ENCODE measurements at places on chromosomes 11 and 22. TPM values are rescaled to one million over a fixed set of nuclear protein-coding genes. Genes with fewer than 3 reads are reported as not detected.
A peak's percentile ranks its signal among the peaks of the same experiment; 100 is the strongest.

- H3K36me3 ChIP-seq, result no peaks in the 10 kb centered on the region
- H3K27me3 ChIP-seq, result no peaks in the 10 kb centered on the region
- H3K27ac ChIP-seq, result no peak overlapping the region
- peaks cover 18% of the 10 kb centered on the region for H3K4me1 ChIP-seq
- H3K4me3 ChIP-seq, result no peak overlapping the region
Observed at GRCh38 chr11:61059260-61059752, 43.0 kb upstream of the CD5 start.

DNA sequence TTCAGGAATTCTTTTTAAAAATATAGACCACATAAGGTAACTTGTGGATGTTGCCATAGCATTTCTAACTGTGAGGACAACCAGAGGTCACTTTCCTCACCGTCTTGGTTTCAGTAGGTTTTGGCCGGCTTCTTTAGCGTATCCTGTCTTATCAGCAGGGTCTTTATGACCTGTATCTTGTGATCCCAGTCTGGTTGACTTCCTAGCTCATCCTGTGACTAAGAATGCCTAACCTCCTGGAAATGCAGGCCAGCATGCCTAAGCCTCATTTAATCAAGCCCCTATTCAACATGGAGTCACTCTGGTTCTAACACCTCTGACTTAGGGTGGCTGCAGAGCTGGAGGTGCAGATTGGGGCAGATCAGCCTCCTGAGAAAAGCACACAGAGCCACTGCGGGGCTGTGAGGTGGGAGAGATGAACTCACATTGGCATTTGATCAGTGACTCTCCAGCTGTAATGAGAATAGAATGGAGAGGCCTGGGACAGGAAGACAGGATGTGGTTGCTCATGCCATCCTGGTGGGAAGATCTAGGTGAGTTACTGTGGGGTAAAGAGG, 41.1 kb upstream of the TOP3B start:
- no peak overlapping the region for H3K4me3 ChIP-seq
- no peaks in the 10 kb centered on the region for H3K4me1 ChIP-seq
- no peak overlapping the region for H3K27ac ChIP-seq
- no peaks in the 10 kb centered on the region for H3K36me3 ChIP-seq
- no peak for DNase-seq

GRCh38 chr11:95248666-95249467, 17.9 kb upstream of the SESN3 start:
- DNase-seq, result no peak
- no peaks in the 10 kb centered on the region for H3K27me3 ChIP-seq
- no peaks in the 10 kb centered on the region for H3K36me3 ChIP-seq
- H3K27ac ChIP-seq, result no peak overlapping the region

The DRICH1 gene
- not detected for total RNA-seq

DNA sequence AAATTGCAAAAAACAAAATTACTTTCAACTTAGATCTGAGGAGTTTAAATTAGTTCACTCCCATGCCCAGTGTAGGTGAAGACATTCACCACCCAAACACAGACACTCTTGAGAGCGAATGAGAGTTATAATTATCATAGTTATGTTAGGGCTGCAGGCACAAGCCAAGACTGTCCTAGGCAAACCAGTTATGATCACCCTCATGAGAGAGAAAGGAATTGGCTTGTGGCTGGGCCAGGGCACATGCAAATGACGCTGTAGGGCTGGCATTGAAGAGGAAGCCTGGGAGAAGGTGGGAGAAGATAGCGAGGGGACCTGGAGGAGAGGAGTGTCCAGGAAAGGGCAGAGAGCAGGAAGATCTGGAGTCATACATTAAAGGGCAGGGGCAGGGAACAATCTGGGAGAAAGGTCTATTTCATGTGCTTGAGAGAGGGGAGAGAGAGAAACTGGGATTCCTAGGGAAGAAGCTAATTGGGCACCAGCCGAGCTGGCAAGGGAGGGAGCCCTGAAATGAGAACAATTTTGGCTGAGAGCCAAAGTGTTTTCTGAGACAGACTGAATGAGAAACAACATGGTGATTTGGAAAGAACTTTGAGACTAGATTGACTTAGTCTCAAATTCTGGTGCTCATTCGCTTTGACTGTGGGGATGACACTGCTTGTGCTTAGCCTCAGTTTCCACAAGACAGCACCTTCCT, 279.9 kb downstream of the KIRREL3 start:
- no peak overlapping the region for H3K27ac ChIP-seq
- no peaks in the 10 kb centered on the region for H3K27me3 ChIP-seq
- H3K4me3 ChIP-seq, result no peak overlapping the region
- H3K36me3 ChIP-seq, result no peaks in the 10 kb centered on the region
- DNase-seq, result no peak
- H3K4me1 ChIP-seq, result no peaks in the 10 kb centered on the region

DNA sequence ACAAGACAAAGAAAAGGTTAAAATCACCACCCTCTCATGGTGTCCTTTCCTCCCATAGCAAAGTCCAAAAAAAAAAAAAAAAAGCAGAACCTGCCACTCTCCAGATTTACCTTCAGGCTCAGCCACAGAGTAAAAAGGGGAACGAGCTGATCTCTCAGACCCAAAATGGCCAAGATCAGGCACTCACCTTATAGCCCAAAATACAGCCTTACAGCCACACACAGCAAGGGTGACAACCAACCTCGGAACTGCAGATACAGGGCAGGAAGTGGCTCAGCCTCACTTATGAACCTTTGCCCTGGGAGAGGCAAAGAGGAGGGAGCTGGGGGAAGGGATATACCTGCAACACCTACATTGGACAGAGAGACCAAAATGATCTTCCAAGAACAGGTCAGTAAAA, 4.5 kb downstream of the FHIP1B start:
- no peaks in the 10 kb centered on the region for H3K36me3 ChIP-seq
- DNase-seq, result no peak
- H3K27ac ChIP-seq, result no peak overlapping the region
- peaks cover 39% of the 10 kb centered on the region for H3K4me1 ChIP-seq
- no peak overlapping the region for H3K4me3 ChIP-seq
- H3K27me3 ChIP-seq, result no peaks in the 10 kb centered on the region

DNA sequence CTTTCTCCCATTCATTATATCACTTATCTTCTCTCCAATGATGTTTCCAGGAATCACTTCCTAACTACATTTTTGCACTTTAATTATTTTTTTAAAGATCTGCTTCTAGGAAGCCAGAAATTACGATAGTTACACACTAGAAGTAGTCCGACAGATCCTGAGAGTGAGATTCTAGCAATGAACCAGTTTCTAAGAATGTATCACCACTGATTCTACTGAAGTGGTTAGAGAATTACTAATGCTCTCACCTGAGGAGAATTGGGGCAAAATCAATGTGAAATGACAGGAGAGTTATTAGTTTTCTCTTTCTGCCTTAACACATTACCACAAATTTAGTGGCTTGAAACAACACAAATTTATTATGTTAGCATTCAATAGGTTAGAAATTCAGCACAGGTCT, 241.2 kb downstream of the CASP12 start:
- no peaks in the 10 kb centered on the region for H3K36me3 ChIP-seq
- no peak overlapping the region for H3K27ac ChIP-seq
- DNase-seq, result no peak
- H3K27me3 ChIP-seq, result no peaks in the 10 kb centered on the region

GRCh38 chr11:74141241-74141695, 29.5 kb downstream of the C2CD3 start:
- no peak for DNase-seq
- no peak overlapping the region for H3K27ac ChIP-seq

DNA sequence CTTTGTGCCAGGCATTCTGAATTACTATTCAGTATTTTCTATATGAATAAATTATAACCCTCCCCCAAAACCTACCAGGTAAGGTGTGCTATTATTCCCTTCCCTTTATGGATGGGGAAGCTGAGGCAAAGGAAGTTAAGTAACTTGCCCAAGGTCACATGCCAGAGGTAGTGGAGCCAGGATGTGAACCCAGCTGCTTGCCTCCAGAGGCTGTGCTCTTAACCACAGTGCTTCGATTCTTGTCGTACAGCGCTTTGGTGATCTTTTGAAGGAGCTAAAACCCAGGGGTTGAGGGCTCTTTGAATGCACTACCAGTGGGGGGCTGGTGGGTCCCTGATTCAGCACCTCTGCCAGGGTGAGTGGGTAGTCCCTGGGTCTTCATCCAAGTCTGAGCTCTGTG, 18.8 kb downstream of the MCM5 start:
- H3K4me3 ChIP-seq, result no peak overlapping the region
- no peak overlapping the region for H3K27ac ChIP-seq
- H3K27me3 ChIP-seq, result no peaks in the 10 kb centered on the region
- no peak for DNase-seq
- no peaks in the 10 kb centered on the region for H3K4me1 ChIP-seq

The NEFH gene
- 0.12 TPM for total RNA-seq

GRCh38 chr22:29139965-29140782, 65.5 kb upstream of the EMID1 start:
- no peaks in the 10 kb centered on the region for H3K4me1 ChIP-seq
- no peak for DNase-seq
- no peak overlapping the region for H3K27ac ChIP-seq
- peaks cover 59% of the 10 kb centered on the region for H3K36me3 ChIP-seq
- no peaks in the 10 kb centered on the region for H3K27me3 ChIP-seq
- no peak overlapping the region for H3K4me3 ChIP-seq

- no peak overlapping the region for H3K27ac ChIP-seq
- H3K4me3 ChIP-seq, result no peak overlapping the region
- DNase-seq, result no peak
- H3K36me3 ChIP-seq, result peaks cover 74% of the 10 kb centered on the region
- H3K4me1 ChIP-seq, result peaks cover 6% of the 10 kb centered on the region
Observed at GRCh38 chr22:26541167-26541819, 29.0 kb upstream of the TFIP11 start.

DNA sequence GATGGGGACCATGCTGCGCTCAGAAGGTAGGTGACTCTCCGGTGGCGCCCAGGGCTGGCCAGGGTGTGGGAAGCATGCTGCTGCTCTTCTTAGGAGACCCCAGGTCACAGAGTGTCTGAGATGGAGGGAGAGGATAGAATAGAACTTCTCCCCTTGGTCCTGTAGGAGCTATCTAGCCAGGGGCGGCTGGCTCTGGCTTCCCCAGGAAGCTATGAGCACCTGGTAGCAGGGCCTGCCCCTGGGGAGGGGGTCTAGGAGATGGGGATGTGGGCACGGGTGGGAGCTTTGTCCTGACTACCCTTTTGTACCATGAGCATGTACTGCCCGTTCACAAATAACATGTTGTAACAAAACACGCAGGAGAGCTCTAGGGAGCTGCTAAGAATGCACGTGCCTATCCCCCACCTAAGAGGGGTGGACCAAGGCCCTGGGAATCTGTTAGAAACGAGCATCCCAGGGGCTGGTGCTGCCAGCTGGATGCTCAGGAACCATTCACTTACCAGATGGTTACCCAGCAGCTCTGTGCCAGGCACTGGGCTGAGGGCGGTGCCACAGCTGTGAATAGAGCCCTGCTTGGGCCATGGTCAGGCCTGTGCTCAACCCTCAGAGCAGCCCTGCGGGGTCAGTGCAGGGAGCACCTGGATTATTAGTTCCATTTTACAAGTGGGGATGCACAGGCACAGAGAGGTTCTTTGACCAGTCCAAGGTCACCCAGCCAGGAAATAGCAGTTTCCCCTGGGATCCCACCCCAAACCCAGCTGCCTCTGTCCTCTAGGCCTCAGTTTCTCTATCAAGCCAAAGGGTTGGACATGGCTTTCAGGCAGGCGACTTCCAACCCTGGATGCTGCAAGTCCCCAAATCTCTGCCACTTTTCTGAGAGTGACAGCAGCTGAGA, 2.2 kb downstream of the SLC39A13 start:
- no peak overlapping the region for H3K27ac ChIP-seq
- no peaks in the 10 kb centered on the region for H3K27me3 ChIP-seq
- H3K4me1 ChIP-seq, result peaks cover 61% of the 10 kb centered on the region
- H3K4me3 ChIP-seq, result no peak overlapping the region
- no peak for DNase-seq

DNA sequence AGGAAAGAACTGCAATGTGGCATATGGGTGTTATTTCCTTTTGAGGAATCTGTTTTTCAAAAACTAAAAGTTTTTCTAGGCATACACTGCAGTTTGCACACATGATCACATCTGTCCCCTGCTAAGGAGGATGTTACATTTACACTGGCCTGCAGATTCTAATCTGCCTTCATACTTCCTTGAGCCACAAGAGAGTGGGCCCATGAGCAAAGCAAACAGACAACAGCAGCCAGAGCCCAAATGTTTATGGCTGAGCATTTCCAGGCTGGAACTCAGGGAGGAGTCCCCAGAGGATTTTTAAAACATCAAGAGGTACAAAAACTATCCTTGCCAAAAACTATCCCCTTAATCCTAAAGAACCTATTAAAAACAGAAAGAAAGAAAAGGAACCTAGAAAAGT, 117.2 kb upstream of the MTNR1B start:
- no peaks in the 10 kb centered on the region for H3K36me3 ChIP-seq
- no peak overlapping the region for H3K4me3 ChIP-seq
- H3K4me1 ChIP-seq, result no peaks in the 10 kb centered on the region
- H3K27ac ChIP-seq, result no peak overlapping the region
- no peak for DNase-seq

DNA sequence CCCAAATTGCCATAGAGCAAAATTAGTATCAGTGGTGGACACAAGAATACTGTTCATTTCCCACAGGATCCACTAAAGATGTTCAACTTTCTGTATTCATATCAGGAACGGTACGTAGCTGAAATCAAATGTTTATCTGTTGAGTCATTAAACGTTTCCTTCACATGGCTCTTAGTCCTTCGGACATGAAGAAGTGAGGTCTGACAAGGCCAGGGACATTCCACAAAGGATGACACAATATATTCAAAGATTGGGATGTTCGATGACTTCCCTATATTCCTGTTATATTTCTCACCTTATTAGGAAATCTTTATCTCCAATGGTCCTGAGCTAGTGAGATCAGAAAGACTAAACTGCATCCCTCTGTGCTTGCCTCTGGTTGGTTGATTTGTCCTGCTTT, 129.0 kb downstream of the ETS1 start:
- DNase-seq, result no peak
- no peak overlapping the region for H3K4me3 ChIP-seq
- peak overlapping the region; percentile 11 for H3K27ac ChIP-seq
- peaks cover 27% of the 10 kb centered on the region for H3K4me1 ChIP-seq
- H3K36me3 ChIP-seq, result peaks cover 14% of the 10 kb centered on the region

GRCh38 chr11:117187428-117187798, 8.9 kb downstream of the SIDT2 start:
- no peak overlapping the region for H3K4me3 ChIP-seq
- H3K27ac ChIP-seq, result no peak overlapping the region
- no peak for DNase-seq
- H3K4me1 ChIP-seq, result no peaks in the 10 kb centered on the region
- H3K27me3 ChIP-seq, result no peaks in the 10 kb centered on the region

- H3K27ac ChIP-seq, result no peak overlapping the region
- peaks cover 14% of the 10 kb centered on the region for H3K36me3 ChIP-seq
- DNase-seq, result peak; percentile 19
- H3K27me3 ChIP-seq, result no peaks in the 10 kb centered on the region
- H3K4me1 ChIP-seq, result peaks cover 24% of the 10 kb centered on the region
- H3K4me3 ChIP-seq, result no peak overlapping the region
Observed at GRCh38 chr11:106087815-106088435, 10.5 kb downstream of the AASDHPPT start.

All from heart right ventricle (tissue), 16 donors.